ENCODE measurements at places on chromosomes 7 and 10. TPM values are rescaled to one million over a fixed set of nuclear protein-coding genes. Genes with fewer than 3 reads are reported as not detected.

DNA sequence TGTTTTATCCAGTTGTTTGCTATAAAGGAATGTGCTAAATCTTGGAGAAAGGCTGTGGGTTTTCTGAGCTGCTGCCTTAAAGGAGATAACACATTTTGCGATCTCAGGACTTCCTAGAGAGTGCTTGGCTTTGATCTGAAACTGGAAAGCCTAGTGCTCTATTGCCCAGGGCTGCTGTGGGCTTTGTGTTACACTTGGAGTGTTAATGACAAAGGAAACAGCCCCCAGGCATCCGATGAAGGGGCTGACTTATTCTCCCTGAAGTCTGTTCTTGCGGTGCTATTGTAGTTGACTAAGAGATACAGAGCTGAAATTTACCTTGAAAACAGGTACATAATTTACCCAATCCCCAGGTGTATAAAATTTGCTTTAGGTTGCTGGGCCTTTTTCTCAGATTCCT lies 74.5 kb downstream of the SND1 start:
- DNase-seq: no peak

- peak; percentile 85 for DNase-seq
These were observed 343.0 kb upstream of the PODXL start for GRCh38 chr7:131899271-131900030.

DNA sequence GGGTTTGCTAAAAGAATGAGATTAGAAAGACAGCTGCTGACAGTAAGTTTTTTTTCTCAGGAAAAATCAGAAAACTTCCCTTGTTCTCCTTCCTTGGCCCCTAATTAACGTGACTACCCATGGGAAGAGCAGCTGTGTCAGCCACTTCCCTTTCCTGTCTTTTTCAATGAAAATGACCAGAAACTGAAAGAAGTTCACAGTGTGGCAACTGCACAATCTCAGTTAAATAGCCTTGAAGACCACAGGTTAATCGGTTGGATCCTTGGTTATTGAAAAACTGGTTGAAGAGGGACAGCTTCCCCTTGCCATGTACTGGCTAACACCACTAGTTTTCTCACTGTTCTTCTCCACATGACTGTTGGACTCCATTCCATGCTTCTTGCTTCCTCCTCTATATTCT lies 148.8 kb upstream of the AGR3 start:
- no peak for DNase-seq

DNA sequence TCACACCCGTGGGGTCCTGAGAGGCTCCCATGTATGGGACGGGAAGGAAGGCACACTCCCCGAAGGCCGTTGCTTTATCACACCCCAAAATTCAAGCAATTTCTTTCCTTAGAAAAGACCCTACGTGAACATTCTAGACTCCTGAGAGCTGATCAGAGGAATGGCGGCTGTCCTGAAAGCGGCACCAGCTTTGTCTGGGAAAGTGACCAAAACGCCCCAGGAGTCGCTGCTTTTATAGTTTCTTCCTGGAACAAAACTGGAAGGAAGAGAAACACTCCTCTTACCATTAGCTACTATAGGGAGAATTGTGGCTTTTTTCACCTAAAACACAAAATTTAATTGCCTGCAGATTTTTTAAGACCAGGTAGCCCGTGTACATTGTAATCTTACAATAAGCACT lies 261.8 kb upstream of the RNF32 start:
- no peak for DNase-seq

- no peak for DNase-seq
These were observed 267.1 kb downstream of the PRPF18 start for GRCh38 chr10:13853854-13854253.

GRCh38 chr7:75963381-75963995 lies 30.9 kb downstream of the TMEM120A start:
- DNase-seq: no peak

- DNase-seq: no peak
These were observed 26.0 kb downstream of the SLIT1 start for GRCh38 chr10:97159646-97160305.

- DNase-seq: peak; percentile 36
These were observed 40.4 kb downstream of the CREB3L2 start for GRCh38 chr7:137961200-137962177.

- peak; percentile 97 for DNase-seq
These were observed 15.4 kb downstream of the ACSL5 start for GRCh38 chr10:112389271-112389822.

GRCh38 chr7:2379821-2380450 lies 23.5 kb upstream of the CHST12 start:
- DNase-seq: no peak

DNA sequence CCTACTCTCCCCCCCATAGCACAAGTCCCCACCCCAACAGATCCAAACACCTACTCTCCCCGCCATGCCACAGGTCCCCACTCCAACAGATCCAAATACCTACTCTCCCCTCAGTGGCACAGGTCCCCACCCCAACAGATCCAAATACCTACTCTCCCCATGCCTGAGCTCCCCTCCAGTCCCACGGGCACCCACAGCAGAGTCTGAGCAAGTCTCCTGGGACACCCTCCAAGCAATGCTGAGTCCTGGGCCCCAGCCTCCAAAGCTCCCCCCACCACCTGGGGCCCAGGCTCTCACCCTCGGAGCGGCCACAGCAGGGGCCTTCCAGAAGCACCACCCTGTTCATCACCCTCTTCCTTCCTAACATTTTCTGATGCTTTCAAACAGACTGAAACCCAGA lies 63.9 kb upstream of the DNAAF5 start:
- DNase-seq: no peak

- DNase-seq: no peak
These were observed 97.7 kb upstream of the FEZF1 start for GRCh38 chr7:122402235-122402634.

DNA sequence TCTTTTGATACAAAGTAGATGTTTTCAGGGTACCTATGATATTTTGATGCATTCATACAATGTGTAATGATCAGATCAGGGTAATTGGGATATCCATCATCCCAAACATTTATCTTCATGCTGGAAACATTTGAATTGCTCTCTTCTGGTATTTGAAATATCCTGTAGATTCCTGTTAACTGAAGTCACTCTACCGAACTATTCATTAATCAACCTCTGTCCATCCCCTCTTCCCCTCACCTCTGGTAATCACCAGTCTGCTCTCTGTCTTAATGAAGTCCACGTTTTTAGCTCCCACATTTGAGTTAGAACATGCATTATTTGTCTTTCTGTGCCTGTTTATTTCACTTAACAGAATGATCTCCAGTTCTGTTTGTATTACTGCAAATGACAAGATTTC lies 11.3 kb downstream of the MTG1 start:
- DNase-seq: no peak

DNA sequence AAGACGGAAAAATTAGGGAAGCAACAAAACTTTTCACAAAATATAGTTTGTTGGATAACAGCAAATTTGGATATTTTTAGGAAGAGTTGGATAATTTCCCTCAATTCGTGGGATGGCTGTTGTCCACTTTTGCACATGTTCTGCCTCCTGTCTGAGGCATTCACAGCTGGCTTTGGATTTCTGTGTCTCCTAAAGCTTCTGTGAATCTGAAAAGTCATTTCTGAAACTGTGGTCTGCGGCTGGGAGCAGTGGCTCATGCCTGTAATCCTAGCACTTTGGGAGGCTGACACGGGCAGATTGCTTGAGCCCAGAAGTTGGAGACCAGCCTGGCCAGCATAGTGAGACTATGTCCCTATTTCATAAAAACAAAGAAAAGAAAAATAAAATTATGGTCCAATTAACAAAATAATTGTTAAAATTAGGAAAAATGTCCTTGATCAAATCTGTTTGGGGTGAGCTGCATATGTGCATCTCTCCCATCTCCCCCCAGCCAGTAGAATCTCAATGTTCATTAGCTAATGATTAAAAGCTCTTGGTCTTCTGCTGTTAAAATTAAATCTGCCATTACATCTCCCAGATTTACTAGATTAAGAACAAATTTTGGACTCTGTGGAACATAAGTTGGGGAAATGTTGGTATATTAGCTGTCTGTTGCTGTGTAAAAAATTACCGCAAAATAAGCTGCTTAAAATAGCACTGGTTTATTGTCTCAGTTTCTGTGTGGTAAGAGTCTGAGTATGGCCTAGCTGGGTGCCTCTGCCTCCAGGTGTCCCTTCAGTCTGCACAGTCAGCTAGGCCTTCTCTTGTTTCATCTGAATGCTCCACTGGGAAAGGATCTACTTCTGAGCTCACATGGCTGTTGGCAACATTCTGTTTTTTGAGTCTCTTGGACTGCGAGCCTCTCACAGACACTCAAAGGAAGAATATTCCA lies 332.0 kb upstream of the FZD1 start:
- no peak for DNase-seq

- DNase-seq: no peak
These were observed 381.3 kb upstream of the NFE2L3 start for GRCh38 chr7:25770670-25771069.

- no peak for DNase-seq
These were observed 73.5 kb upstream of the RSU1 start for GRCh38 chr10:16890691-16891090.

GRCh38 chr7:118259115-118259514 lies 34.6 kb downstream of the ANKRD7 start:
- no peak for DNase-seq

DNA sequence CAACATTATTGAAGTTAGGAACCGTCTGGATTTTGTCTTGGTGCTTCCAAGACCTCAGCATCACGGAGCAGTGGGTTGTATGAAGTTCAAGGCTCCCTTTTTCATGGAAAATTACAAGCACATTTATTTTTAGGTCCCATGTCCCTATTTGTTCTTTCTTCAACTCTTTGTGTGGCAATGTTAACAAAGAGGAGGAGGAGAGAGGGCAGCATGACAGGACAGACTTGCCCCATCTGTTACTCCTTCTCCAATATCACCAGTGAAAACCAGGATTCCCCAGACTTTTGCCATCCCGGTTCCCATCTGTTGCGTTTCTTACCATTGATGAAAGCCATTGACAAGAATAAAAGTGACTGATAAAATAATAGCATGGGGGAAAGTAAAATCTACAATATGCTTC lies 28.6 kb downstream of the EEPD1 start:
- no peak for DNase-seq

- no peak for DNase-seq
These were observed 139.2 kb downstream of the LCOR start for GRCh38 chr10:96971324-96971723.

DNA sequence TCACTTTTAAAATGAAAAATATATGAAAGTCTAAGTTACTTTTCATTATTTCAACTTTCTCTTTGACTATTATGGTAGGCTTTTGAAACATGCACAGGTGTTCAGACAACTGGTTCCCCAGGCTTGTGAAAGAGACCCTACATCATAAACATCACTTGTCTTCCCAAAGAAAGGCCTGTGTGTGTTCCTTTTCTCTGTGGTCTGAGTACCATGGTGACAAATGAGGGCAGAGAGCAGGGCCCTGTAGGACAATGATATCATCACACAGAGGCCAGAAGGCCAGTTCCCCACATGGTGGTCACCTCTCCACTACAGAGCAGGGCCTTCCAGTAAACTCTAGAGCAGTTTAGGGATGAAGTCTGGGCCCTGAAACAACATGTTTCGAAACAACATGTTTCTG lies 288.8 kb downstream of the USP6NL start:
- no peak for DNase-seq

DNA sequence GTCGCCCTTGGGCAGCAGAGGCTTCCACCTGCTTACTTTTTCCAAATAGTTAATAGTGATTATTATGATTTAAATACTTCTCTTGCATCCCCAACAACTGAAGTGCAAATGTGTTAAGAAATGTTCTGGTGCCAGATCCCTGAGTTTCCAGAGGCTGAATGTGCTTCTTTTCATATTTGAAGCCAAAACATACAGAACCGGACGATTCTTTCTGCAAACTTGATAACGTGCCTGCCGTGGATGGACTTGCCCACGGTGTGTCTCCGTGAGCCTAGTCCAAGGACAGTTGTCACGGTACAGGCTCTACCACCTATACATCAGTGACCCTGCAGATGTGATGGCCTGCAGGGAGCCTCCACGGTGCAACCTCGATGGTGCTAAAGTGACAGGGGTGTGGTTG lies 198.6 kb upstream of the LYZL2 start:
- DNase-seq: no peak

- DNase-seq: no peak
These were observed 43.4 kb downstream of the IGF2BP3 start for GRCh38 chr7:23426876-23427275.

GRCh38 chr10:30763918-30764317 lies 134.4 kb upstream of the LYZL2 start:
- DNase-seq: no peak

DNA sequence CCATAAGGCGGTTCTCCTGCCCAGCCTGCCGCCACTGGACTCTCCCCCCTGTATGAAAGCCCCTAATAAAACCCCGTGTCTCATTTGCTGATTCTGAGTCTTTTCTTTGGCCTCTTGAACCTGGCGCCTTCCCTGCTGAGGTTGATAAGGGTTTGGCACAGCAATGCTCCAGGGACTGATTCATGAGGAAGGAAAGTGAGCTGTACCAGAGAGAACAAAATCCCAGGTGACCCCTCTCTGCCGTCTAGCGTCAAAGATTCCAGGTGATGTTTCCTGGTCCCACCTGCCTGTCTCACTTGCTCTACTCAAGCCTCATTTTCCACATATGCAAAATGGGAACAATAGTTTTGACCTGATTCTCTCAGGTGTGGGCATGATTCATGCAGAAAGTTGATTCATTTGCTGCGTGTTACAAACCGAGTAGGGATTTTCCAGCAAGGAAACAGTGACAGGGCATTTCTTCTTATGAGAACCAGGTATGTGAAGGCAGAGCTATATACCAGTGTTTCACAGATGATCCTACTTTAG lies 730.6 kb upstream of the IGFBP3 start:
- no peak for DNase-seq

DNA sequence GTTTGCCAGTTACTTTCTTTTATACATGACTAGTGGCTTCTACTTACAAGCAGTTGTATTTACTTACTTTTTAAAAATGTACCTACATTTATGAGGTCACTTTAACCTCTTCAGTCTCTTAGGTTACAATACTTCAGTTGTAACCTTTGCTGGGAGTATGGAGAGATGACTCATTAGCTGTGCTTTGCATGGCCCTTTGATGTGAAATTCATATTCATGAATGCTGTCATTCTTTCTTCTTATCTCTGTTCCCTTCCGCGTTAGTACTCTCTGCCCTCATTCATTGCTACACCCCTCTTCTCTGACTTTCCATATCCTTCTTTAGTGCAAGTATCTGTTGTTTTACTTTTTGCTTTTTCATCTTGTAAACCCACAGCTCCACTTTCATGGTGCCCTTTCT lies 164.3 kb downstream of the BMPER start:
- peak; percentile 79 for DNase-seq

- no peak for DNase-seq
These were observed 66.5 kb upstream of the TCF7L2 start for GRCh38 chr10:112883360-112884178.

- DNase-seq: no peak
These were observed 463 bp upstream of the LRRTM3 start for GRCh38 chr10:66925373-66925772.

The CCL24 gene
- not detected for total RNA-seq

The AASS gene
- 10.7 TPM for total RNA-seq

The KCND2 gene
- not detected for total RNA-seq

The MYOZ1 gene
- total RNA-seq: not detected

The PITX3 gene
- not detected for total RNA-seq

The OR2A1 gene
- not detected for total RNA-seq

The PON1 gene
- total RNA-seq: not detected

Data from HT1080 (cell line).